ENCODE measurements at places on chromosomes 6 and 20.

- DNase-seq: no peak
Observed at GRCh38 chr6:133682506-133683307, 206.2 kb upstream of the TCF21 start.

GRCh38 chr6:85574932-85575598 lies 18.6 kb downstream of the SNX14 start:
- no peak for DNase-seq

DNA sequence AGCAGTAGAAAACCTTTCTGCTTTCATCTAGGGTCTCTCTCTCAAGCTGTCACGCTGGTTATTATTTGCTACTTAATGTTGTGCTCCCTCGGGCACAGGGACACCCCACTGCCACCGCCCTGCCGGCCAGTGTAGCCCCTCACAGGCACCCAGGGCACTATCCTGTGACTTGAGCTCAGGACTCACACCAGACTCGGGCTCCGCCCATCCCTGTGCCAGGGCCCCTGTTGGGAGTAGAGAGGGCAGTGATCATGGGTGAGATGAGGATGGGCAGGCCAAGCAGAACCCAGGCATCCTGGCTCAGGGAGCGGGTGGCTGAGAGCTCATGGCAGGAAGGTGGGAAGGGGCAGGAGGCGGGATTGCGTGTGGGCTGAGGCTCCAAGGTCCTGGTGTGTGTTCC lies 371.9 kb downstream of the ZFAND3 start:
- no peak for DNase-seq

DNA sequence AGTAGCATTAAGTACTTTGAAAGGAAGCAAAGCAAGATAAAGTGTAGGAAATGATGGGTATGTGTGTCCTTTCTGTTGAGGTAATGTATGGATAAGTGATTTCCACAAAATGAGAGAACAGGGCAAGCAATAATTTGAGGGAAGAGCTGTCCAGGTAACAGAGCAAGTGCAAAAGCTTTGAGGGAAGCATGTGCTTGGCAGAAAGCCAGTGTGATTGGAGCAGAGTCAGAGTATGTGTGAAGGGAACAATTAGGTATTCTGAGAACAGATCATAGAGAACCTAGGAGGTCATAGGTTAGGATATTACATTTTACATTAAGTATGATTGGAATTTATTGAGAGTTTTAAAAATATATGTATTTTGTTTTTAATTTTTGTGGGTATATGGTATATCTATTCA lies 30.2 kb upstream of the MAN1A1 start:
- no peak for DNase-seq

DNA sequence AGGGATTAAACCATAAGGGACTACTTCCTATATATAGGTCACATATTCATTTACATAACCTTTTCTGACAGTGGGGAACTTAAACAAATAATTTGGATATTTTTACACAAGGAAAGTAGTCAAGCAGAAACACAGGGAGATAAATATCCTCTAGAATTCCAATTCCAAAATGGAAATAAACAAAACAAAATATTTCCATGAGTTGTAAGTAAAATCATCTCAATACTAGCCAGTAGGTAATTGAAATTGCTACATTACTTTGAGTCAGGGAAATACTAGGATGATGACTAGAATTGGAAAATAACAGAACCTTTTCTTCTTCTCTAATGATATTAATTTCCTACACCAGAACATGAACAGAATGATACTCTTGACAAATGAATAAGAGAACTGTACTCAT lies 1308.1 kb upstream of the GJE1 start:
- no peak for DNase-seq

GRCh38 chr20:3795511-3796468 lies at the start of gene CDC25B:
Gene CDC25B (plus strand): TSS chr20:3796310. CDS start chr20:3796532, 222 bp downstream.
- DNase-seq: peak; percentile 95

- no peak for DNase-seq
Observed at GRCh38 chr20:3825526-3825925, 5.2 kb downstream of the AP5S1 start.

DNA sequence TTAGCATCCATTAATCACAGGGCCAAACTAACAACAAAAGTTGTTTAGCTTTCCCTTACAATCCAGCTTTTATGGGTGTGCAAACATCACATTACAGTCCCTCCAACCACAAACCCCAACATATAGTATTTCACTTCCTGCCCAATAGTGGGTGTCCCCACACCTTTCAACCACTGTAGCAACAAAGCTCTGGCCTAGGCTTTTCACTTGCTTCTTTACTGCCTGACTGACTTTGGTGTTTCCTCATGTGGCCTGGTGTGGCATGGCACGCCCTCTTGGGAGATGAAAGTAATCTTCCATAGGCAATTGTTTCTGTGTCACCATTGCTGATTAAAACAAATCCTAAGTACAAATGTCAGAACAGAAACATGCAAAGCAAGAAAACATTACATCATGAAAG lies 46.3 kb downstream of the MCM8 start:
- DNase-seq: no peak
